Activated T-cell treated with anti-CD3 and anti-CD28 coated beads, Interleukin-2, amount 50 U/mL, for 1 hour (primary cell): ENCODE measurements at places on chromosomes 5 and 9.

- no peak for DNase-seq
Measured at GRCh38 chr5:91058575-91058974, 324.5 kb downstream of the ARRDC3 start.

GRCh38 chr5:95861221-95861863 lies 38.8 kb upstream of the GLRX start:
- no peak for DNase-seq

- DNase-seq = no peak
Measured at GRCh38 chr5:91499943-91500531, 116.9 kb upstream of the ARRDC3 start.

- DNase-seq = no peak
Measured at GRCh38 chr5:77568082-77568481, 70.4 kb downstream of the OTP start.

DNA sequence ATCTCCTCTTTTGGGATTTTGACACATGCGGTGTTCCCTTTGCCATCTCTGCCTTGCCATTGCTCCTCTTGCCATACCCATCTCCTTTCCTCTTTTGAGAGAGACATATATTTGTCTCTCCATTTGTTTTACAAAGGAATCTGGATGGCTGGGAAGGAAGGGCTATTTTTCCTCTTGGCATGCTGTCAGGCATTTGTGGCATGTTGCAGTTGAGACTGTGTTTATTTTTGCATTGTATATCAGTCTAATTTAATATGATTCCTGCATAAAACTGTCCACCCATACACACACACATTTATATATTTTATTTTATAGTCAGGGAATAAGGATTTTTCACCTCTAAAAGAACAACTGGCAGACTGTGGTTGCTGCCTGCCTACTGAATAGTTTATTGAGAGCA lies 1105.8 kb upstream of the SEMA6A start:
- DNase-seq = no peak

DNA sequence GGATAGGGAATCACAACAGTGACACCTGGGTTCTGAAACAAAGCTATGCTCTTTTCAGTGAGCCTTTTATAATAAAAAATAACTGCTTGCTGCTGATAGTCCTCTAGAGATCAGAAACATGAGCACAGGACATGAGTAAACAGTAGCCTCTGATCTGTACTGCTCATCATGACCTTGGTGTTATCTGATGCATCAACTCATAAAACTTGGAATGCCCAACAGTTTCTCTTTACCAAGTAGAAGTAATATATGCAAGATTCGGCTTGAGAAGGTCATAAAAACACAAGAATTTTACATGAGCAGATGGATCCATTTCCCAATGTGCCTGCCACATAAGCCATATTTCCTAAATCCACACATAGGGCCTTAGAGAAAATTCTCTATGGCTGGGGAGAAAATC lies 318.3 kb upstream of the GRAMD2B start:
- no peak for DNase-seq

- DNase-seq = no peak
Measured at GRCh38 chr9:71941060-71941568, 29.7 kb downstream of the C9orf85 start.

- no peak for DNase-seq
Measured at GRCh38 chr9:71858812-71859211, 52.2 kb downstream of the ABHD17B start.

- DNase-seq = no peak
Measured at GRCh38 chr5:22780756-22781155, 72.4 kb downstream of the CDH12 start.

DNA sequence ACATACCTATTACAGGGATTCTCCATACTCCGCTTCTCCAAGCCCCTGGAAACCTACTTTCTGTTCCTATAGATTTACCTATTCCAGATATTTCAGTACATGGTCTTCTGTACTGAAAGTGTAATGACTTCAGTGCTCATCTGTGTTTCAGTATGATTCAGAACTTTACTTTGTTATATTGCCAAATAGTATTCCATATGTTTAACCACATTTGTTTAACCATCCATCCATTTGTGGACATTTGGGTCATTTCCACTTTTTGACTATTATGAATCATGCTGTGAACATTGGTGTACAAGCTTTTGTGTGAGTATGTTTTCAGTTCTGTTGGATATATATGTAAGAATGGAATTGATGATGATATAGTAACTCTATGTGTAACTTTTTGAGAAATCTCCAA lies 188.9 kb downstream of the PDZD2 start:
- no peak for DNase-seq

DNA sequence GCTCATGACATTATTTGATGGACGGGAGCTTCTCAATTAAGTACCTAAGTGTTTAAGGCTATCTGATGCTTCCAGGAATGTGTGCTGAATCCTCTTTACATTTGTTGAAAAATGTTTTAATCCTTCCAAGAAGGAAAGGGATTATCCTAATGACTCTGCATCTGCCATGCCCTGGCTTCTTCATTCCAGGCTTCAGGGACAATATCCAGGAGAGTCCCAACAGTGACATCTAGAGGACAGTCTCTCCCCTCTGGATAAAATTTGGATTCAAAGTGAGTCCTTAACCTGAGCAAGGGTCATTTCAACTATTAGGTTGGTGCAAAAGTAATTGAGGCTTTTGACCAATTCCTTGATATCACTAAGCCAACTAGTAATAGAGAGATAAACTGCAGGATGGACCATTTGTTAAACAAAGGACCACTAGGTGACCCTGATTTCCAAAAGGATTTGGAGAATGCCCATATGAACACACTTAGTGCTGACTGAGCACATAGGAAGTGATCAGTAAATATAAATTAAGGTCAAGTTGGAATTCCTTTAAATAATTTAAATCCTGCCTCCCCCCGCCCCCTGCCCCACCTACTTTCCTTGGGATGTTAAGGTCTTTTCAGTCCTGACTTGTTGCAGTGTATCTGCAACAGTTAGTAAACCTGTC lies 19.1 kb downstream of the TNFSF8 start:
- no peak for DNase-seq
